CD4-positive, alpha-beta T cell treated with Interleukin-17A for 1 hour (primary cell): ENCODE measurements at places on chromosomes 2 and 18.

- no peak for DNase-seq
Observed at GRCh38 chr18:41617647-41618046, 337.4 kb upstream of the PIK3C3 start.

DNA sequence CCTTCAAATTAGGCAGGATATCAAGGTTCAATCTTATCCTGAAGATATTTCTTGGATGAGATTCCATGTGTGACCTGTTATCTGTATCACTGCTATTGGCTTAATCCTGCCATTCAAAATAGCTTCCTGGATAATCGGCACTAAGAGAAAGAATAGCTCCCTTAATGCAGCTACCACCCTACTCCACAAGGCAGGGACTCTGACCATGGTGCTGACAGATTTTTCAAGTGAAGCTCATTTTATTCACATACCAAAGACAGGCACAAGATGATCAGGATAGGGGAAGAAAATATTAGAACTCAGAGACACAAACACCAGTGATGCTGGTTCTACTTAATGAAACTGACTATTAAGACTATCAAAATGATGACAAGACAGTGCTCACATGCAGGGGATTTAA lies 74.9 kb downstream of the ORC4 start:
- no peak for DNase-seq

GRCh38 chr2:216690853-216691741 lies 4.3 kb downstream of the IGFBP5 start:
- DNase-seq, result no peak

DNA sequence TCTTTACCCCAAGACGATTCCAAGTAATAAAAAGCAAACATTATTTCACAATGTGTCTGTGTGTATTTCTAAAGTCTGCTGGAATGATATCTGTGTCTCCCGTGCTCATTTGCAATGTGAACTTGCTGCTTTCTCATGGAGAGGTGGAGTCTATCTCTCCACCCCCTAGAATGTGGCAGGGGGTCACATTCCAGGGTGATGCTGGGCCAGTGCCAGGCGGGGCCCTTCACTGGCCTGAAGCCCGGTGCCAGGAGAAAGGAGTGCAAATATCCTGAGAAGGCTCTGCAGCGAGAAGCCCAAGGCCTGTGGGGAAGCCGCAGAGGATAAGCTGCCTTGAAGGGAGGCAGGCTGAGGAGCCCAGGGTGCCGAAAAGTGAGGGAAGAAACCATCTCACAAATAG lies 26.8 kb upstream of the LDLRAD4 start:
- no peak for DNase-seq

GRCh38 chr18:39840406-39840805 lies 2114.6 kb upstream of the PIK3C3 start:
- DNase-seq, result no peak

GRCh38 chr2:96353032-96353561 lies 17.5 kb downstream of the NCAPH start:
- no peak for DNase-seq

- no peak for DNase-seq
Observed at GRCh38 chr18:2513616-2514015, 57.7 kb downstream of the METTL4 start.

DNA sequence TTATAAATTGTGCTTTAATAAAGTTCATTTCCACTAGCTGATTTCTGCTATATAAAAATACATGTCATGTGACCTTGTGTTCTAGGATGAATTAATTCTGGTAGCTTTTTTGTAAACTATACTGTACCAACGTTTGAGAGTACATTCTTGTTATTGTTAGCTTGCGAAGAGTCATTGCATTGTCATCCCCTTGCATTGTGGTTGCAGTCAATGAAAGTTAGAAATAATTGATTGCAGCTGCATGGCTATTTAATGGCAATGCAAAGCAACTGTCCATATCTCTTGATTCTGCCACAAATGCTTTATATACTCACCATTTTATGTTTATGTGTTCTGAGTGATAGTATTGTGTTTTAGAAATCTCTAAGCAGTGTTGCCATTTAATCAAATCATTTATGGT lies 91.6 kb downstream of the ZNF407 start:
- no peak for DNase-seq

DNA sequence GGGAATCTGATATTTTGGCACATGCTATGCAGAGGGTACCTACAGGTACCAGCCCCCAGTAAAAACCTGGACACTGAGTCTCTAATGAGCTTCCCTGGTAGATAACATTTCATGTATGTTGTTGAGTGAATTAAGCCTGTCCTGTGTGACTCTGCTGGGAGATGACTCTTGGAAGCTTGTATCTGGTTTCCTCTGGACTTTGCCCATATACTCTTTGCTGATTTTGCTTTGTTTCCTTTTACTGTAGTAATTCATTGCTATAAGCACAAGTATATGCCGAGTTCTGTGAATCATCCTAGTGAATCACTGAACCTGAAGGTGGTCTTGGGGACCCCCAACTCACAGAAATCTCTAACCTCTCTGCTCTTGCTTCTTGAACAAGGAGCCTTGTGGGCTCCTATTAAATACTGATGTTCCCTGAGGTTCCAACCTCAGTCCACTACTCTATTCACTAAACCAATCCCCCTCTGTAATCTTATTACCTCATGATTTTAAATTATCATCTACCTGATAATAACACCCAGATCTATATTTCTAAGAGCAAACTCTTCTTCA lies 94.3 kb upstream of the WDSUB1 start:
- DNase-seq, result no peak

- no peak for DNase-seq
Observed at GRCh38 chr2:205012961-205013360, 467.7 kb downstream of the PARD3B start.

GRCh38 chr18:58640891-58641610 lies 12.2 kb upstream of the ALPK2 start:
- no peak for DNase-seq

DNA sequence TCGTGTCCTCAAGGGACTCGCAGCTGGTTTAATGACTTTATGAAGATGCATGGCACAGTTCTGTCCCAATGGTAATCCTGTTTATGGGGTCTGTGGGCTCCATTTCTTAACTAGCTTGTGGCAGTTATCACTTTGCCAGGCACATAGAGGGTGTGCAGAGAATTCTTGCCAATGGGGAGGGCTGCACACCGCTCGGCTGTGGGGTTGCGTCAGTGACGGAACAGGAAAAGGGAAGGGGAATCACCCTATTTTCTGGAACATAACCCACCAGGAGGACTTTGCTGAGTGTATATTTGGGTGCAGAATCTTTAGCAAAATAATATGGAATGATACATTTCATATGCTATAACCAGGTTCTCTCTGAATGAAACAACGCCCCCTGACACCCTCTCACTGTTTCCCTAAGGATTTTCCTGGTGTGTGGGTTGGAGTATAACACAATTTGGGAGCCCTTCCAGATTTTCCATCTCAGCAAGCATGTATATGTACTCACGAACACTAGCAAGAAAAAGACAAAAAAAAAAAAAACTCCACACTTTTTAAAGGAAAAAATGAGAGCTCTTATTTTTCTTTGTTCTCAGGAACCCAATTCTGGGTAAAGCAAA lies 43.9 kb upstream of the TRIB2 start:
- DNase-seq, result no peak

- no peak for DNase-seq
Observed at GRCh38 chr18:39345321-39345720, 1779.7 kb upstream of the CELF4 start.

DNA sequence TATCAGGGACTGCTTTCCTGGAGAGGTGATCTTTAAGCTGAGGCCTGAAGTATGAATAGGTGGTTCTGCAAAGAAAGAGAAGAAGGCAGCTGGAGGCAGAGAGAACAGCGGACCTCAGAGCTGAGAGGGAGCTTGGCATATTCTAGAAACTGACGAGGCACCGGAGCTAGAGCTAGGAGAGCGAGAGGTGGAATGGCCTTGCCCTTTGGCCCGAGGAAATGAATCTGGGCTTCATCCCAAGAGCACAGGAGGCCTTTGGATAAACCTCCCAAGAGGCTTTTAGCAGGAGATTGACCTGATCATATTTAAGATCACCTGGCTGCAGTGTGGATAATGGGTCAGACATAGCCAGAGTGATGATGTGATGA lies 7.9 kb downstream of the DYSF start:
- no peak for DNase-seq
